ENCODE measurements at places on chromosomes 2 and 18.

GRCh38 chr2:240182476-240182875 is 42.0 kb upstream of the OTOS start:
- no peak for DNase-seq

- peak; percentile 93 for DNase-seq
Observed at GRCh38 chr2:138948070-138948539, 167.9 kb upstream of the NXPH2 start.

DNA sequence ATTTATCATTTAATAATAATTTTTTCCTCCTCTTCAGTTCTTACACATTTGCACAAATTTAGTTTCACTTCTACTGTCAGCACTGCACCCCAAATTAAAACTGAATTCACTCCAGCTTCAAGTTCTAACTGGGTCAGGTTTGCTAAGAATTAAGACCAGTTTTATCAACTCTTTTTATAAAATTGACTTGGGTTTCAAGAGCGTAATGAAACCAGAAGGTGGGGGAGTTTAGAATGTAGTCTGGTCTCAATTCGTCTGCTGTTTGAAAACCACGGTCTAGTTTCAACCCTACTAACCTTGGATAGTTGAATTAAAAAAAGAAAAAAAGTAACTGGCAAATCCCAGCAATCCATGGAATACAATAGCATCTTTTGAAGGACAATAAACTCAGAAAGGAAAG is 14.3 kb upstream of the CTLA4 start:
- no peak for DNase-seq

DNA sequence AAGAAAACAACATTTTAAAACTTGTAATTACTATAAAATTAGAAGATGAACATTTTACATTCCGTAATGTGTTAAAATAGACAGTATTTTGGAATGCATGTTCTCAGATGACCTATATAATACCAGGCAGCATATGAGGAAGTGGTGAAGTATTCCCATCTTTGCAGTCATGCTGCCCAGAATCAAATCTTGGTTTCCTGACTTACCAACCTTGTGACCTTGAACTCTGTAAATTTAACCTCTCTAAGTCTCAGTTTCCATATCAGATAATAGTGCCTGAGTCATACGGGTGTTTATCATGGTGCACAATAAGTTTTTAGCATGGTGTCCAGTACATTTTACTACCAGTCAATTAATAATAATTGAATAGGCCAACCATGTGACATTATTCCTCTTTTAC is 7.3 kb upstream of the GALM start:
- no peak for DNase-seq

DNA sequence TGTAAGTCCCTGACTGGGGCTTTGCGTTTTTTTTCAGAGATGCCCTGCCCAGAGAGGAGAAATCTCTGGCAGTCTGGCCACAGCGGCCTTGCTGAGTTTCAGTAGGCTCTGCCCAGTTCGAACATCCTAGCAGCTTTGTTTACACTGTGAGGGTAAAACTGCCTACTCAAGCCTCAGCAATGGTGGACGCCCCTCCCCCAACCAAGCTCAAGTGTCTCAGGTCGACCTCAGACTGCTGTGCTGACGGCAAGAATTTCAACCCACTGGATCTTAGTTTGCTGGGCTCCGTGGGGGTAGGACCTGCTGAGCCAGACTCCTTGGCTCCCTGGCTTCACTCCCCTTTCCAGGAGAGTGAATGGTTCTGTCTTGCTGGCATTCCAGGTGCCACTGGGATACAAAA is 31.7 kb downstream of the L3MBTL4 start:
- no peak for DNase-seq

DNA sequence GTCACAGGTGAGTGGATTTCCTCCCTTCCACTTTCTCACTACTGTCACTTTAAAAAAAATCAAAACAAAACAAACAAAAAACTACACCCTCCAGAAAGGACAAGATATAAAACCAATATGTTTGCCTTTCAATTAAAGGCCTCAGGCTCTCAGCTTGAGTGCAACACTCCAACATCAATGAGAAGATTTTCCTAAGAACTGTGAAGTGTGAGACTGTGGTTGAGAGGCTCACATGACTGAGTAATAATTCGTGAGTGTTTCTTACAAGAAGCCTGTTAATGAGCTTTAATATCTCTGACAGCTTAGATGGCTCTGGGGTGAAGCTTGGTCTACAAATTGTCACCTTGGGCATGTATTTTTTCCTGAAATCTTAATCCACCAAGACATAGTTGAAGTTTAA is 216.1 kb downstream of the ETAA1 start:
- no peak for DNase-seq

DNA sequence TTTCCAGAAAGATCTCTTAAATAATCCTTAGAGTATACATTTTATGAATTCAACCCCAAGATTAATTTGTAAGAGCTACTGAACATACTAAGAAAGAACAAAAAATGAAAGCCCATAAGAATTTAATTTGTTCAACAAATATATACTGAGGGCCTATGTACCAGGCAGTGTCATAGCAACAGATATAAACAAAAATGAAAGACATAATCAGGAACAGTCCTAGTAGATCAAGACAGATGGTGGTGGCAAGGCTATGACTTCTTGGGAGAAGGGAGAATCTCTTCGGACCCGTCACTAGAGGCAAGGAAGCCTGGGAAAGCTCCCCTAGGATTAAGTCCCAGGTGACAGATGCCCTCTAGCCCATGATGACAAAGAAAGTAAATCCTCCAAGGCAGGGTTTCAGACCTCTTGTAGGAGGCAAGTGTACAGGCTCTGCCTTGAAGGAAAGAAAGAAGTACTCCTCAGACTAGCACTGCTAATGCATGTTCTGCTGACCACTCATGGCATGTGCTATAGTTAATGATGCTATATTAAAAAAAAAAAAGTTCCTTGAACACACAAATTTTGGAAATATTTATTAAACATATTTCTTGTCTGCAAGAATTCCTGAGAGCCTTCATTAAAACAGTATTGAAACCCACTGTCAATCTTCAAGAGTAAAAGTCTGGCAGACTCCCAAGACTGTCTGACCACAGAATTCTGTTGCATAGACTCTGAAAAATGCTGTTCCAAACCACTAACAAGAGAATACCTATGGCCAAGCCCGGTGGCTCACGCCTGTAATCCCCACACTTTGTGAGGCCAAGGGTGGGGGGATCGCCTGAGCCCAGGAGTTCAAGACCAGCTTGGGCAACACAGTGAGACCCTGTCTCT is 31.5 kb downstream of the NOL10 start:
- DNase-seq = peak; percentile 78

GRCh38 chr2:60706021-60706420 is 50.0 kb upstream of the PAPOLG start:
- DNase-seq = peak; percentile 70

DNA sequence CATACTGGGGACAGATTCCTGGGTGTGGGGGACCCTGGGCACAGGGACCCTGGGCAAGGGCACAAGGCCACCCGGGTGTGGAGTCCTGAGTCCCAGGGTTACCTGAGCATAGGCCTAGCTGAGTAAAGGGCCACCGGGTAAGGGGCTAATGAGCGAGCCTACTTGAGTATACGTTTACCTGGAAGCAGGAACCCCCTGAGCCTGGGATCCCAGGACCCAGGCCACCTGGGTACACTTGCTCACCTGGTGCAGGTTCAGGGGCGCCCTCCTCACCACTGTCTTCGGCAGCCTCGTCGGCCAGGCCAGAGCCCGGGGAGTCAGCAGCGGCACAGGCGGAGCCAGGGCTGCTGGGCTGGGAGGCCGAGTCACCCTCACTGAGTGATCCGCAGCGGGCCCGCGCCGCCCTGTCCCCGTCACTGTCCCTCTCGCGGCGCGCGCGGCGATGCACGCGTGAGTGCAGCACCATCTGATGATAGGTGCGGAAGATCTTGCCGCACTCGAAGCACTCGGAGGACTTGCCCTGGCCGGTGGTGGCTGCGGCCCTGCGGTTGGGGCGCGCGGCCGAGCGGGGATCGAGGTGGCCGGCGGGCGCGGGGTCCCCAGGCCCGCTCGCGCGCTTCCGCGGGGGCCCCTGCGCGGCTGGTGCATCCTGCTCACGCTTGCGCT is 53.9 kb downstream of the ZNF516 start:
- DNase-seq = no peak

GRCh38 chr2:196046123-196046917 is 22.3 kb downstream of the DNAH7 start:
- peak; percentile 28 for DNase-seq

GRCh38 chr2:8576525-8577167 is 105.2 kb upstream of the ID2 start:
- DNase-seq = no peak

GRCh38 chr2:207142461-207142860 is 23.3 kb downstream of the KLF7 start:
- no peak for DNase-seq

DNA sequence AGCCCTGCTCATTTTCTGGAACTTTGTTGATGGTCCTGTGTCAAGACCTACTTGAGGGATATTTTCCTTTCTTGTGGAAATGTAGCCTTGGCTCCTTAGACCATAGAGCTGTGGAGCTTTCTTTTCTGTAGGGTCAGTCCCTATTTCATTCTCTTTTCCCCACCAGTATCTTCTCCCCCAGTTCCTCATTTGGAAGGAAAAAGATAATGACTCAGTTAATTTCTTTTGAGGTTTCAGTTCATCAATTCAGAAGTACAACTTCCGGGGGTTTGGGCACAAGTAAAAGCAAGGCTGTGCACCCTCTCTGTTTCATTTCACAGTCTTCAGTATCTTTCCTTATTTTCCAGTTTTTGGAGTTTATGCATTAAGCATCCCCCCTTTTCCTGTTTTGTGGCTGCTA is 70.7 kb downstream of the CDC42EP3 start:
- no peak for DNase-seq

DNA sequence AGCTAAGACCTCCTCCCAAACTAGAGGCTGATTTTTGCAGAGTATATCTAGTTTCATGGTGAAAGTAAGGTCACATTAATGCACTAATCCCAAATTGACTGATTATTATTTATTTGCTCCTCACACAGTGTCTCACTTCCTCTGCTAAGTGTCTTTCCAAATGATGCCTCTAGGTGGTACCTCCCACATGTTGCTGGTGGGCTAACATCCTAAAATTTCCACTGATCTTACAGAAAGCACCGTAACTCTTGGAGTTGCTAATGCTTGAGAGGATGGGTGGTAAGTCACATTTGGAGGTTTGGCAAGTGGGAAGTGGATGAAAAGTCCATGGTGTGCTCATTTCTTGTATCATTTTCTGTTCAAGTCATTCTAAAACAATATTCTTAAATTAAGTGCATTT is 428.7 kb upstream of the GYPC start:
- no peak for DNase-seq

DNA sequence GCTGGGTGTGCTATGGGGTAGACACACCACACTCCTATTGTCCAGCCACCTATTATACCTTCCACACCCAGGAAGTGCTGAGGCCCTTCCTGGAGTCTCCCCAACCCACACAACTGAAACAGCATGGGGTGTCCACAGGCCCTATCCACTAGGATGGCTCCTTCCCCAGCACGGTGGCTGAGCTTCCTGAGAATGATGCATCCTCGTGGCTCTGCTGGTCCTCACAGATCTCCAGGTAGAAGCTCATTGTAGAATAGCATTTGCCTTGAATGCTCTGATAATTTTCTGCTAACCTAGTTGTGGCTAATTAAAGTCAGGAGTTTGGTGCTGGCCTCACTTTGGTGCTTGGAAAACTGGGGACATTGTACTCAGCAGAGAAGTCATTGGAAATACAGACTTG is 182.6 kb downstream of the ANKRD30B start:
- DNase-seq = no peak

GRCh38 chr2:109324861-109325260 is 195.9 kb downstream of the SH3RF3 start:
- DNase-seq = peak; percentile 50

DNA sequence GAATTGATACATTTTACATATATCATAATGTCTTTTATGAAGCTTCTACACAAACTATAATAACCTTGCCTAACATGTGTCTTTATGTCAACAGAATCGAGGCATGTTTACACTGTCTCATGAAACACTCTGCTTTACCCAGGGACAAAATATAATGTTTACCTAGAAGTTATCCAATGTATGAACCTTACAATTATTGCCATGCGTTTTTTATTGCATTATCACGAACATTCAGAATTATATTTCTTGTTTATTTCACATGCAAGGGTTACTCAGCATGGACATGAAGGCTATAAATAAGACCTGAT is 19.8 kb downstream of the LONRF2 start:
- no peak for DNase-seq

- DNase-seq = no peak
Observed at GRCh38 chr18:21714474-21714873, 9.9 kb upstream of the ABHD3 start.

DNA sequence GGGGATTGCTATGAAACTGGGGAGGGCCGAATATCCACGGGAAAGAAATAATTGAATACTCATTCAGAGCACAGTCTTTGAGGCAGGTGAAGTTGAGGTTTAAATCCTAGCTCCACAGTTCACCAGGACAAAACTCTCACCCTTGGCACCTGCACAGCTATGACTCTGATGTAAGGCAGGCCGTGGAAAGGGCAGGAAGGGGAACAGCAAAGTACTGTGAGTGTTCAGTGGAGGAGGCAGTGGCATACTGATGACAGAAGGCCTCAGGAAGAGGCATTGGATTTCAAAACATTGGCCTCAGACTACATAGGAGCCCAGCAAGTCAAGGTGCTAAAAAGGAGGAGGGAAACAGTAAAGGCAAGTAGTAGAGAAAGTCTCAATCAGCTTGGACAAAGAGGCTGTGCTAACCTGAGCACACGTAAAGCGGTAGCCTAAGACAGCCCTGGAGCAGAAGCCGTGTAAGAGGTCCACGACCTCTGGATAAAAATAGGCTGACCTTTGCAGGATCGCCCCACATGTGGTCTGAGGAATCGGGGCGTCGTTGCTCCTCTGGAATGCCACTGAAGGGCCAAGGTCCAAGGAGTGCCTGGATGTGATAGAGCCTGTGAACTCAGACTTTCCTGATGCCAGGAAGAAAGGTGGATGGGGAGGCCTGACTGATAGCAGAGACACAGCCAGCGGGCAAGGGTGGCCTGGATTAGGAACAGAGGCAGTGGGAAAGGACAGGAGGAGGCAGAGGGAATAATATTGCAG is 243.6 kb downstream of the PID1 start:
- DNase-seq = no peak

GRCh38 chr2:178066324-178066723 is 6.3 kb downstream of the PDE11A start:
- no peak for DNase-seq

- DNase-seq = no peak
Observed at GRCh38 chr2:47379384-47379783, 23.6 kb upstream of the MSH2 start.

DNA sequence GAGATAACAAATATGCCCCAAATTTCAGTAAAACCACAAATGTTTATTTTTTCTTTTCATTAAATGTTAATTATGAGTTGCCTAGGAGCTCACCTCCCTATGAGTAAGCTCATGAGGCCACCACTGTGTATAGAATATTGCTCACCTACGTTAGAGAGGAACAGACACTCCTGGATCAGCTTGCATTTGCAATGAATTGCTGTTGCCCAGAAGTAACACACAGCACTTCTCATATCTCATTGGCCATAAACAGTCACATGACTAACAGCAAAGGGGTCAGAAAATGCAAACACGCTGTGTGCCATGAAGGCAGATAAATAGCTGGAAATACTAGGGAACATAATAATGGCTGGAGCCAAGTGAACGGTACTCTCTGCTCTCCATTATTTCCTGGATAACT is 89.0 kb upstream of the GALNT5 start:
- peak; percentile 37 for DNase-seq
